Fibroblast of skin of right biceps (primary cell): ENCODE measurements at places on chromosomes 5 and 9.
A peak's percentile ranks its signal among the peaks of the same experiment; 100 is the strongest.

DNA sequence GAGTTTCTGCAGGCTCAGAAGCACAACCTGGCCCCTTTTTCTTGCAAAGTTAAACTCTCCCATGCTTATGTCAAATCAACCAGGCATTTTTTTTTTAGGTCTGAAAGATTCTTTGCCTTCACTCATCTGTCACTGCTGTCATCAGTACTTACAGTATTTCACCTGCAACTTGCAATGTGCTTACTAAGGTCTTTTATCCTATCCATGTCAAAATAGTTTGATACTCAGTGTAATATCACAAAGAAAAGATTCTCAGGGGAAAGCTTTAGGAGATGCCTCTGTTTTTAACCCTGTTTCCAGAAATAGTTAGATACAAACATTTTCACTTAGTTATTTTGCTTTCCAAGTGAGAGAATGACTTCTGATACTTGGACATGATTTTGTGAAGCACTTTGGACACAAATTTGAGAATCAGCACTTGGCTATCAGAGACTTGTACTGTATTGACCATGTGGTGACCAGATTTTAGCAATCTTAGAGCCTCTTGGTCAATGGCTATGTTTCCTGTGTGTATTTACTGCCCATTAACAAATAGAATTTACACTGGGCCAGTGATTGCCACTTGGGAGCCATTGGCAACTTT, 428.2 kb downstream of the IRX1 start:
- DNase-seq = no peak

DNA sequence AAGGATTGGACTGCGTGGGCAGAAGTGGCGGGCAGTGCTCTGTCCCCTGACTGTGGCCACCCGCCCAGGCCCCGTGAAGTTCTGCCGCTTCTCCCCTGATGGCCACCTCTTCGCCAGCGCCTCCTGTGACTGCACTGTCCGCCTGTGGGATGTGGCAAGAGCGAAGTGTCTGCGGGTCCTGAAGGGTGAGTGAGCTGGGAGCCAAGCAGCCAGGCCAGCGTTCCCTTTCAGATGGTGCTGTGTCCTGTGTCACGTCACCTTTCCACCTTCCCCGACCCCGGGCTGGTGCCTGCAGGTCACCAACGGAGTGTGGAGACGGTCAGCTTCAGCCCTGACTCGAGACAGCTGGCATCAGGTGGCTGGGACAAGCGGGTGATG, 2.3 kb downstream of the WDR38 start:
- DNase-seq = no peak

DNA sequence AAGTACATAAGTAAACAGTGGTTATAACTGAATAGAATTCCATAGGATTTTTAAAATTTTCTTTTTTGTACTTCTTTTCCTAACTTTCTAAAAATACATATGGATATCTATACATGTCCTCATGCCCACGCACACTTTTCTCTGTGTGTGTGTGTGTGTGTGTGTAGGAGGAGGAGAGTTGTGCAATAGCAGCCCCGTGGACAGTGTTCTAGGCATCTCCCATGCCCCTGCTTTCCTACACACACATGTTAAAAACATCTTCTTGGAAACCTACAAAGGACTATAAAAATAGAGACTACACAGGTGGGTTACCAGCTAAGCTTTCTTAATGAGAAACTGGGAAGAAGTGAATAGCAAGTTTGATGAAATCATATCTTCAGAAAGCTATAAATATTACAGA, 19.8 kb upstream of the HEXB start:
- DNase-seq = no peak

DNA sequence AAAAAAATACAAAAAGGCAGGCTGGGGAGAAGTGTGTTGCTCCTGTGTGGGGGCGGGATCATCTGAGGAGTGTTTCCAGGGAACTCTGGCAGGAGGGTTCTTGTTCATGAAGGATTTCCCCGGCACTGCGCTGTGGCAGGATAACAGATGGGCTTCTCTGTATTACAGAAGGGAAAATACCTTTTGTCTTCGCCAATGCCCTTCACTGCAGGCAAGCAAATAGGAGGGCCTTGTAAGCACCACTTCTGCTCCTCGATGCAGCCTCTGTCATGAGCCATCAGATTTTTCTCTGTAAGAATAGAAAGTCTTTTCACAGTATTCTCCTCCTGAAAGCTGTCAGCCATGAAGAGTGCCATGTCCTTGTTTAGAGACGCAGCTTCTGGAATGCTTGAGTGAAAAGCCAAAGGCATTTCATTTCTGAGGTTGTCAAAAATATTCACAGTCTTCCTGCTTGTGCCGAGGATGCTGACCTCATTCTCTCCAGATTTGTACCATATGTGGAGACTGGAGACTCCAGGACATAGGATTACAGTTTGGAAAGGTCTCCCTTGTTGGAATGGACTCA, 294.0 kb downstream of the YTHDC2 start:
- DNase-seq = peak; percentile 84

GRCh38 chr9:81560851-81561732, 128.3 kb downstream of the TLE1 start:
- DNase-seq = peak; percentile 54

DNA sequence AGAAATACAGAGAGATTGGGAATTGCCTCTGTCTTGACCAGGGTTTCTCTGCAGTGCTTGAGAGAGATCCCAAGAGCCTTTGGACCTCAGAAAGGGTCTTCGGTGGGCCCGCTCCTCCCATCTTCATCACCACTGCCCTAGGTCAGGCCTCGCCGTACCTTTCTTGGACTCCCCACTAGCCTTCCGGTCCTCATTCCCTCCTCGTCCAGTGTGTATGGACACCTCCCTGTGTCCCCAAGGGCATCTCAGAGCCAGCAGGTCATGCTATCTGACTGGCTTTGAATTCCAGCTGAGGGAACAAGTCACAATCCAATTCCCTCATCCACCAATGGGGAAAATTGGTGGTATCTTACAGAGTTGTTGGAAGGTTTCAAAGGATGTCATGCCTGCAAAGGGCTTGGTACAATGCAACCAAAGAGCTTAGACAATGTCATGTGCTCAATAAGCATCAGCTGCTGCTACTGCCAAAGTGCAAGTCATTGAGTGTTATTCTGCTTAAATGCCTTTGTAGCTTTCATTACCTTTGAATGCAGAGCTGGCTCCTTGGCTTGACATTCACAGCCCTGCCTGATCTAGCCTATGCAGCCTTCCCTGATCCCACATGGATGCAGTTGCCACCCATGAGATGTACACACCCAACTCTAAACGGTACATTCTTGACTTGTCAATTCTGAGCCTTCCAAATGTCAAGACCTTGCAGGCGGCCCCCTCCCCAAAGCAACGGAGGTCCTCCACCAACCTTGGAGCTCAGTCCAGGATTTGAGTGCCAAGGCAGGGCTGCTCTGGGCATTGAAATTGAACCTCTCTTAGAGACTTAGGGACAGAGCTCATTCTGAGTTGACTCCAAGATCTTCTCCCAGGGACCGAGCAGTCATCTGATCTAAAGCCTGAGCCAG, 58.0 kb downstream of the HRH2 start:
- no peak for DNase-seq

GRCh38 chr9:105444130-105444529, 3.7 kb upstream of the FSD1L start:
- peak; percentile 79 for DNase-seq

- DNase-seq = no peak
These were observed 56.4 kb downstream of the LHFPL2 start for GRCh38 chr5:78591972-78592700.

DNA sequence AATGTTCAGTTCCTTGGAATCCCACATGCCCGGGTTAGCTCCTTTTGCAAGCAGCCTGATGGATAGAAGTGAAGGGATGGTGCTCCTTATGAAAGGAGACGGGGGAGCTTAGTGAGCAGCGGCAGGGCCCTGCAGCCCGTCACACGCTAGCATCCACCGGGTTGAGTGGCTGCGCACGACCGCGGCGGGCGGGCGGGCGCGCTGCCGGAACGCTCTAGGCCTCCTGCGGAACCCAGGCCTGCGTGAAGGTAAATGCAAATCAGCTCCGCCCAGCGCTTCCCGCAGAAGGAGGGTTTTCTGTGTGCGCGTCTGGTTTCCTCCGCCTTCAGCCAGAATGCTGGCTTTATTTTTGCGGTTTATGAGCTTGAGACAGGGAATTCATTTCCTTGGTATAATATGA, 19.8 kb downstream of the IL12B start:
- DNase-seq = no peak

- no peak for DNase-seq
These were observed 77.6 kb upstream of the LMX1B start for GRCh38 chr9:126536131-126536530.

DNA sequence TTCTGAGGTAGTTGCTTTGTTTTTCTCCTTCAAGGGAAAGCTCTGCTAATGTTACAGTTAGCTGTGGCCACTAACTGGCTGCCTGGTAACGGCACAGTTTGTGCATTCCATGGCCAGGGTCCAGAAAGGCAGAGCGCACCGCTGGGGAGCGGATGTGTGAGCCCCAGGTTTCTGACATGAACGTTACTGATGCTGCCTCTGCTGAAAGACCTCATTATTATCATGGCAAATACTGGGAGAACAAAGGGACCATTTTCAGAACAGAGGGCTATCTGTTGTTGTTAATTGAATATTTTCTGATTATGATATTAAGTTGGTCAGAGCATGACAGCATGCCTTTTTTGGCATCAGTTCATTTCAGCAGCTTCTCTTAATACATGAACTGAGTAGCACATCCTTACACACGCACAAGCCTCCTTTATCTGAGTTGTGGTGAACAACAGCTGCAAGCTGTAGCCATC, 134.1 kb downstream of the NUDT12 start:
- peak; percentile 61 for DNase-seq

DNA sequence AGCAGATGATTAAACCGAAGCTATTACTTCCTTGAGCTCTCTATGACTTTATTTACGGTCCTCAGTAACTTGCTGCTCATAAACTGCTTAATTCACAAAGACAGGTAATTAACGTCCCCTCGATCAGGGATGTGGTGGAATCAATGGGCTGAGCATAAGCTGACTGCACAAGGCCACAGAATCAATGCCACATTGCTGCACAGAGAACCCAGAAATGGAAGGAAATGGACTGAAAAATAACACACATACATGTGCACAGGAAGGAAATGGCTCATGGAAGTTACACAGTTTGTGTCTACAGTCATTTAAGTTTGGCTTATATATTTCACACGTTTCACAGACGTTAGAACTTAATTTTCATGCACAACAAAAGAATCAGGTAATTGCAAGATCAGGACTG, 118.3 kb upstream of the KLF9 start:
- DNase-seq = no peak

DNA sequence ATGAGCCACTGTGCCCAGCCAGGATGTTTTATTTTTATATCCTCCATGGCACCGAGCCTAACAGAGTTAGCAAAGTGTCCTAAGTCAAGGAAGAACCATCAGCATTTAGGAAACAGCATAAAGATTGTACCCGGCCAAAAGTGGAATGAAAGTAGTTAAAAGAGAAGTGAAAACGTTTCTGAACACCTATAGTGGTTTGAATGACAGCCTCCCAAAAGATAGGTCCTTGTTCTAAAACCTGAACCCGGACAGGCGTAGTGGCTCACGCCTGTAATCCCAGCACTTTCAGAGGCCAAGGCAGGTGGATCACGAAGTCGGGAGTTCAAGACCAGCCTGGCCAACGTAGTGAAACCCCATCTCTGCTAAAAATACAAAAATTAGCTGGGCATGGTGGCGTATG, 37.4 kb downstream of the ZFAND5 start:
- no peak for DNase-seq

GRCh38 chr5:72465601-72466563, 41.3 kb downstream of the ZNF366 start:
- DNase-seq = peak; percentile 75

GRCh38 chr5:170254056-170254455, 21.3 kb downstream of the C5orf58 start:
- DNase-seq = no peak

DNA sequence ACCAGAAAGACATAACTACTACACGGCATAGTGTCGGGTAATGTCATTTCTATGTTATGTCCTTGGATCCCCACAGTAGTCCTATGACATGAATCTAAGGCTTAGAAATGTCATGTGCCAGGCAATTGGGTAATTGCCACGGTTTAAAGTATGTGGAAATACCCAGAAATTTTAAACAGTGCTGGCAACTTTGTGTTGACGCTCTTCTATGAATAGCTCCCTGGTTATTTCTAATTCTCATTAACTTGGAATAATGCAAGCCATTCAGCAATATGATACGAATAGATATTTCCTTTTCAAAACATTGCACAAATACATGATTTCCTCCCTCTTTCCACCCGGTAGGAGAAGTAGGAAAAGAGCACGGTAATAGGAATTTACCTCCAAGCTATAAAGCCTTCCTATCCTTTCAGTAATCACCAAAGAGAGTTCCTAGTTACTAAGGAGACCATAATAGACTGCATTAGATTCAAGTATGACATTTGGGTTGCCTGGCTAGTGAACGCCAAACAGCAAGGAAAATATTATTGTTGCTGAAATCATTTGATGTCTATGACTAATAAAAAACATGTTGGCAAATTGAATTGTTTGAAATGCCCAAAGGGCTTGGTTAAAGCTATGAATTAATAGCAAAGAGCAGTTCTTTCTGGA, 168.4 kb downstream of the CCDC192 start:
- DNase-seq = no peak

GRCh38 chr5:116579144-116579543, 4.5 kb upstream of the SEMA6A start:
- DNase-seq = no peak

GRCh38 chr5:102670224-102670836, 84.8 kb upstream of the PAM start:
- DNase-seq = peak; percentile 9

DNA sequence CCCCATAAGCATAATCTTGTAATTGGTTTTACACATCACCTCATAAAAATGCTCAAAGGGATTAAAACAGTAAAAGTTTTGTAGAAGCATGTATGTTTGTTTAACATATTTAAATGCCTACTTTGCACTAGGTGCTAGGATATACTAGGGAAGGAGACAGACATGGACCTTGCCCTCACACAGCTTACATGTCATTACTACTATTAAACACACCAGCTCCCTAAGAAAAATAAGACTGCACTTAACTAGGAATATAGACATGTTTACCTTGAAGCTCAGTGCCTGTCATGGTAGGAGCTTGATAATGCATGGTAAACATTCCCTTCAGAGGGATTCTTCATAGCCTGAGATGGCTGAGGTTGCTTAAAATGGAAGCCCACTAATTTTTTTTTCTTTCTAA, 6.2 kb downstream of the SHLD3 start:
- no peak for DNase-seq
